ENCODE measurements at places on chromosomes 2 and 18.

- DNase-seq, result no peak
These were observed 47.8 kb downstream of the ZAP70 start for GRCh38 chr2:97761192-97761591.

DNA sequence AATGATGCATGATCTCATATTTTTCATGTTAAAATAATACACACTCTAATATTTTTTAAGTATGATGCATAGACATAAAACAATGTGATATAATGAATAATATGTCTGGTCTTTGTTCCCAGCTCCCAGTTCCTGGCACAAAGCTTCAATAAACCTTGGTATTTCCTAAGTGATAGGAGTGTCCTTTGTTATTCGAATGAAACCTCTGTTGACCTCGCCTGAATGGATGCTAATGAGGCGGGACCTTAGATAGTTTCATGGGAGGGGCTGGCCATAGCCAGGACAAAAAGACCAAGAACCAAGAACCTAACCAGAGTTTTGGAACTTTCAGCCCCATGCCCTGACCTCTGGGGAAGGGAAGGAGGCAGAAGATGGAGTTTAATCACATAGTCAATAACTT, 257.7 kb upstream of the COPS8 start:
- DNase-seq, result no peak

GRCh38 chr18:51442012-51442411, 244.5 kb upstream of the MEX3C start:
- no peak for DNase-seq

DNA sequence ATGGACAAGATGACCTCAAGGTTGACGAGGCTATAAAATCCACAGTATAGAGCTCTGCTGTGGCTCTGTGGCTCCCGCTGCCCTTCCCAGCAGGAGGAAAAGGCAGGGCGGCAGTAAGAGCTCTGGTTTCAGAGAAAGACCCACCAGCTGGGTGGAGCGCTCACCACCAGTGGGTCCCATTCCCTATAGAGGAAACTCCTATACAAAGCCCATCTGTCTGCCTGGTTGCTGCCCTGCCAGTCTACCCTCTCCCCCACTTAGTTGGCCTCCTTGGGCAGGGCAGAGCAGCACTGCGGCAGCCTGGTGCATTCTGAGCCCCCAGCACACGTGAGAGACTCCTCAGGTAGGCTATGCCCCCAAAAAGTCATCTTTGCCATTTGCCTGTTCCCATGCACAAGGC, 26.5 kb downstream of the TNS1 start:
- DNase-seq, result no peak

GRCh38 chr18:48428475-48429177, 19.4 kb upstream of the ZBTB7C start:
- no peak for DNase-seq

GRCh38 chr2:118970396-118971135, 28.6 kb downstream of the MARCO start:
- DNase-seq, result no peak

GRCh38 chr18:58316396-58317342, 272.6 kb downstream of the NEDD4L start:
- DNase-seq, result no peak

DNA sequence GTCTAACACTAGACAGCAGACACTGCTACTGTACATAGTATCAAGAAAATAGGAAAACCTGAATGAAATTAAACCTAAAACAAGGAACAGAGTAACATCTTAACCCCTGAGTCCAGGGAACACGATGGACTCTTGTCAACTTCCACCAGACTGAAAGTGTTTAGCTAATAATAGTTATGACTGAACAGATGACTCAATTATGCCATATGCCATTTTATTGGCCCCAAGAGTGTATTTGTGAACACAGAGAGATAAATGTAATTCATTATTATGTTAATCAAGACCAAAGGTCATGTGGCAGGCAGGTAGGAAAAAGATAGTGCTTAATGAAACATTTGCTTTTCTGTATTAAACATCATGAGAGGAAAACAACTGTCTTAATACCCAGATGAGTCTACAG, 58.0 kb downstream of the NYAP2 start:
- no peak for DNase-seq

DNA sequence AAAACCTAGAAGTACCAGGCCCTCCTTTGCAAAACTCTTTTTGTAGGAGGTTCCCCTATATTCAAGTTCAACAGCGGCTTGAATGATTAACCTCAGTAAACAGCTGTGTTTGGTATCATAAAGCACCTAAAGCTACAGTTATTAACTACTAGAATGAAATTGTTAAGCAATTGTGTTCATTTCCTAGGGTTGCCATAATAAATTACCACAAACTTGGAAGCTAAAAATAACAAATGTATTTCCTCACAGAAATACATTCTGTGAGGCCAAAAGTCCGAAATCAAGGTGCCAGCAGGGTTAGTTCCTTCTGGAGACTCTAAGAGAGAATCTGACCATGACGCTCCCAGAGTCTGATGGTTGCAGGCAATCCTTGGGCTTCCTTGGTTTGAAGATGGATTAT, 202.1 kb upstream of the ACVR2A start:
- no peak for DNase-seq

GRCh38 chr2:8799004-8799403, 38.4 kb downstream of the KIDINS220 start:
- no peak for DNase-seq

GRCh38 chr2:191740759-191741158, 62.8 kb downstream of the NABP1 start:
- DNase-seq, result no peak

GRCh38 chr18:65936678-65937077, 185.9 kb downstream of the CDH7 start:
- DNase-seq, result no peak

GRCh38 chr18:58727776-58728500, 56.7 kb downstream of the MALT1 start:
- DNase-seq, result no peak

- DNase-seq, result no peak
These were observed 31.6 kb downstream of the MARCO start for GRCh38 chr2:118973542-118973951.

- no peak for DNase-seq
These were observed 54.4 kb downstream of the SETBP1 start for GRCh38 chr18:44735096-44735495.

GRCh38 chr2:4420032-4420431, 716.7 kb downstream of the DCDC2C start:
- DNase-seq, result no peak

DNA sequence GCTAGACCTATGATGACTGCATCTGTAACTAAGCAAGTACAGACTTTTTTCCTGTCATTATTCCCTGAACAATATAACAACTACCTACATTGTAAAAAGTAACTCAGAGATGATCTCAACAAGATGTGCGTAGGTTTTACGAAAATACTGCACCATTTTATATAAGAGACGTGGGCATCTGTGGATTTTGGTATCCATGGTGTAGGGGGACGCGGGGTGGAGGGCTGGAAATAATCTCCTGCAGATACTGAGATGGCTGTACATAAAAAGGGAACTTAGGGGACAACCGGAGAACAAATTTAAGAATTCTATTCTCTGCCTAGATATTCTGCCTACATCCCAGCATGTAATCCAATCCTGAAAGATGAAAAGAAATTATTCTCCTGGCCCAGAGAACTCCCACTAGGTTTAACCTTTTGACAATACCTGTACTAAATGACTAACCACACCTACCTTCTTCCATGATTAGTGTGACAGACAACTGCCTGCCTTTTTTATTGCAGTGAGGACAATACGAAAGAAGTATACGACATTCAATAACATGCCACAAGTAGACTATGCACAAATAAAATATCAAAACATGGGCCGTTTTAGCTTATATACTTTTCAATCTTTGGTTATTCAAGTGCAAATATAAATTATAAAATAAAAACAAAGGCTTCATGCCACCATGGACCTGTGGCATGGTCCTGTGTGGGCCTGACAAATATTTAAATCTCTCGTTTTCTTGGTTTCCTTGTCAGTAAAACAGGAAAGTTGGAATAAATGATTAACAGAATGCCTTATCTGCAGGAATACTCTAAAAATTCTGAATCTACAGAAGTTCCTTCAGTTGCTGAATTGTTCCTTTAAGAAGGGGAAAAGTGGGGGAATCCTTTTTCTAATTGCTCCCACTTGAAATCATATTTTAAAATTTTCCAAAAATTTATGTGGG, 46.3 kb downstream of the RTN4 start:
- DNase-seq, result no peak

DNA sequence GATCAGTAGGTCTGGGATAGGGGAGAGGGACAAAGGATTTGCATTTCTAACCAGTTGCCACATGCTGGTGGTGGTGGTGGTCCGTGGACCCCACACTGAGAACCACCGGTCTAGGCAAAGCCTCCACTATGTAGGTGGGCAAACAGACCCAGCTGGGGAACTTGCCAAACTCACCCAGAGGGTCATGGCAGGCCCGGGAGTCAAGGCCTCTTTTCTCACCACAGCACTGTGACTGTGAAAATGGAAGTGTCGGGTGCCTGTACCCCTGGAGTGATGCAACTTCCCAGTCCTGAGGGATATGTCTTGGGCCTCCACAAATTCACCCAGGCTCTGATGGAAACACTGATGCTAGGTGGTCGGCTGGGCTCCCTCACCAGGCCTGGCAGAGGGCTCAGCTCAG, 101.2 kb upstream of the SMAD2 start:
- no peak for DNase-seq

- DNase-seq, result no peak
These were observed 42.8 kb downstream of the STK25 start for GRCh38 chr2:241465543-241465942.

GRCh38 chr2:180328795-180329422, 321.8 kb upstream of the CWC22 start:
- no peak for DNase-seq

- no peak for DNase-seq
These were observed 594.9 kb upstream of the ID2 start for GRCh38 chr2:8086796-8087479.

DNA sequence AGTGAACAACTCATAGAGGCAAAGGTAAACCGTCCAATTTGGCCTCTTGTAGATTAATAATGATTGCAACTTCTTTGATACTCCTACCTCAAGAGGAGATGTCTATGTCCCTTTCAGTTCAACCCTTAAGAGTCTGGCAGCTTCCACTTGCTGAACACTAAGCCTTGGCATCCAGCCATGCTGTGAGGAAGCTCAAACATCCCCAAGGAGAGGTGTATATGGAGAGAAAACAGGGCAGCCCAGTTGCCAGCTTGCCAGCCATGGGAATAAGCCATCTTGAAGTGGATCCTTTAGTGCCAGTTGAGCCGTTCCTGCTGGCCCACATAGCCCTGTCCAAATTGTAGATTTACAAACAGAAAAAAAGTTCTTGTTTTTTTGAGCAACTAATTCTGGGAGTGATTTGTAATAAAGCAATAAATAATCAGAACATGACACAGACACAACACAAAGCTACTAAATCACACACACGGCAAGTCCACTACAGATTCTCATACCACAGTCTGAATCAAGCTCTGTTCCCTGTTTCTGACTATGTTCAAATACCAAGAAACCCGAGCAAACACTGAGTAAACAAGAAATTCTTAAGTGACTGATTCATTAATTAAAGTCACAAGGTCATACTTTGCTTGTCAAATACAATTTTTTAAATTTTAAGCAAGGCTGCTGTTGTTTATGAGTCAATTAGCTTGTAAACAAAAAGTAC, 96.1 kb downstream of the PID1 start:
- DNase-seq, result no peak

DNA sequence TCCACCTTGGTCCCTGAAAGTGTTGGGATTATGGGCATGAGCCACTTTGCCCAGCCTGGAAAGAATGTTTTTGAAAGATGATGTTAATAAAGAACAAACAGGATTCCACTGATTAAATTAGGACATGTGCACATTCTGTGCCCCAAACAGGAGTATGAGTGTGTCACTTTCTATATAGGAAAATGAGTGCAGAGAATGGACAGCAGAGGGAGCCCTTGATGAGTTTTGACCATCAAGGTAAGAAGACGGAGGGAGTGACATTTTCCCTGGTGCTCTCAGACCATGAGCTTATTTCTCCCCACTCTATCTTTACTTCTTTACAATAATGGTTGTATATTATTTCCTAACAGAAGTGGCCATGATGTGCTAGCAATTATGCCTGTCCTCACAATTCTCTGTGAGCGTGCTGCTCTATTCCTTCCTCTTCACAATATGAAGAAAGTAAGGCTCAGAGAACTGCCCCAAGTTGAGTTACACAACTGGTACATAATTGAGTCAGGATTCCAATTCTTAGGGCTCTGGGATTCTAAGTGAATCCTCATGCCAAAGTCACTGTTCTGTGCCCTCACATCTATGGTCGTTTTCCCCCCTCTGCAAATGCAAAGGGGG, 20.6 kb downstream of the RPL37A start:
- DNase-seq, result peak; percentile 83

DNA sequence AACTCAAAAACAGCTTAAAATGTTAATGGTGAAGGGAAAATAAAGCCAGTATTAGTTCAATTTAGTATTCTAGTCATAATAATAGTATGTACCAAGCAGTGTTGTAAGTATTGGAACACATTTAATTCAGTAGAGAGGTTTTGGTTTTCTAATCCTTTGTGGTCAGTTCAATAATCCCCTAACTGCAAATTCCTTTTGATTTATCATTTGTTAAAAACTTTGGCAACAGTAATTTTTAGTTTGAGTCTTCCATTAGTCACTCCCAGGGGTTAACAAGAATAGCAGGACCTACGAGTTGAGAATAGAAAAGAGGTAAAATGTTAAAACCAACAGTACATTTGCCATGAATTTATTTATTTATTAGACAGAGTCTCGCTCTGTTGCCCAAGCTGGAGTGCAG, 10.7 kb downstream of the MRPL44 start:
- no peak for DNase-seq

DNA sequence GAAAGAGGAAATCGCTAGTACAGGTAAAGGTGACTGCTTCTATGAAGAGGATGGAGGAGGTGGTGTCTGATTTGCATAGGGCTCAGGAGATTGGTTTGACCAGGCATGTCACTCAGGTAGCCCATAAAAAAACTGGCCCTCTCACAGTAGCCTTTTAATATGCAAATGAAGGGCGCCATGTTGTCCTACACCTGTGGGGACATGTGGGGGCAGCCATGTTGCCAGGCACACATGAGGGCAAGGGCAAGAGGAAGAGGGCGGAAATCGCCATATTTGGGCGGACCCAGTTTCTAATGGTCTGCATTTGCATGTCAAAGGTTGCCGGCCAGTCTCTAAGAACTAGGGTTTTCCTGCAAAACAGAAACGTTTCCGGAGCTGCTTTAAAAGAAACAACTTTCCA, 1330.6 kb downstream of the DSC3 start:
- no peak for DNase-seq

Measured in HT-29 (cell line).